SIG-M5 (cell line): ENCODE measurements at places on chromosomes 11 and 22.
A peak's percentile ranks its signal among the peaks of the same experiment; 100 is the strongest.

- no peak for DNase-seq
Measured at GRCh38 chr11:103897160-103897936, 139.1 kb upstream of the DDI1 start.

DNA sequence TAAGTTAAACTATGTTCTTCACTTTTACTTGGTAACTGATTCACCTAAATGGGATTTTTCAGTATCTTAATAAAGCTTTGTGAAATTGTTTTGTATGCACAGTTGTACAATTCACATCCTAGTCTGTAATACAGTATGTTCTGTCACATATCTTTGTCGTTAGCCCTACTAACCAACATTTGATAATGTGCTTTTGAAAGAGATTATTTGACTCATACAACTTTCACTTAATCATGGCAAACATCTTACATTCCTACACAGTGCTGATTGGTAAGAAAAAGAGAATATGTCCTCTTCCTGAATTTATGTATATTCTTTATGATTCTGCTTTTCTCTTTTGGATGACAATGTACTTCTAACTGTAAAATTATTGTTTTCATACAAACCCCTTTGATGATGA, 234.5 kb downstream of the METTL15 start:
- DNase-seq: no peak

DNA sequence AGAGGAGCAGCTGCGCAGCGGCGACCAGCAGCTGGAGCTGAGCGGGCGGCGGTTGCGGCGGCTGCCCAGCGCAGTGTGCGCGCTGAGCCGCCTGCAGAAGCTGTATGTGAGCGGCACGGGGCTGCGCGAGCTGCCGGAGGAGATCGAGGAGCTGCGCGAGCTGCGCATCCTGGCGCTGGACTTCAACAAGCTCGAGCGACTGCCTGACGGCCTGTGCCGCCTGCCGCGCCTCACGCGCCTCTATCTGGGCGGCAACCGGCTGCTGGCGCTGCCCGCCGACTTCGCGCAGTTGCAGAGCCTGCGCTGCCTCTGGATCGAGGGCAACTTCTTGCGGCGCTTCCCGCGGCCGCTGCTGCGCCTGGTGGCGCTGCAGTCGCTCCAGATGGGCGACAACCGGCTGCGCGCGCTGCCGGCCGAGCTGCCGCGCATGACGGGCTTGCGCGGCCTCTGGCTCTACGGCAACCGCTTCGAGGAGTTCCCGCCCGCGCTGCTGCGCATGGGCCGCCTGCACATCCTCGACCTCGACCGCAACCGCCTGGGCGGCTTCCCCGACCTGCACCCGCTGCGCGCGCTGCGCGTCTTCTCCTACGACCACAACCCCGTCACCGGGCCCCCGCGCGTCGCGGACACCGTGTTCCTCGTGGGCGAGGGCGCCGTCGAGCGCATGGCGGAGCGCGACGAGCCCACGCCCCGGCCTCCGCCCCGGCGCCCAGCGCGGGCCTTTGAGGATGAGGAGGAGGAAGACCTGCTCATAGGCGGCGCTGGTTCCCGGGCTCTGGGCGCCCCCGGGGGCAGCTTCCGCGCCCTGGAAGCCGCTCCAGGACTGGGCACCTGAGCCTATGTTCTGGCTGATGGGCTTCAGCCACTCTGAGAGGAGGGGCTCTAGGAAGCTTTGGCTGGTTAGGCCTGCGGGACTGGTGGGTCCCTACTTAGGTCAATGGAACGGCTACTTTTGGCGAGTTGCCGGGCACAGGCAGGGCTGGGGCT, 787 bp downstream of the LRRC10B start:
- DNase-seq: no peak

- DNase-seq: peak; percentile 12
Measured at GRCh38 chr22:46934746-46935491, 172.5 kb downstream of the TBC1D22A start.

DNA sequence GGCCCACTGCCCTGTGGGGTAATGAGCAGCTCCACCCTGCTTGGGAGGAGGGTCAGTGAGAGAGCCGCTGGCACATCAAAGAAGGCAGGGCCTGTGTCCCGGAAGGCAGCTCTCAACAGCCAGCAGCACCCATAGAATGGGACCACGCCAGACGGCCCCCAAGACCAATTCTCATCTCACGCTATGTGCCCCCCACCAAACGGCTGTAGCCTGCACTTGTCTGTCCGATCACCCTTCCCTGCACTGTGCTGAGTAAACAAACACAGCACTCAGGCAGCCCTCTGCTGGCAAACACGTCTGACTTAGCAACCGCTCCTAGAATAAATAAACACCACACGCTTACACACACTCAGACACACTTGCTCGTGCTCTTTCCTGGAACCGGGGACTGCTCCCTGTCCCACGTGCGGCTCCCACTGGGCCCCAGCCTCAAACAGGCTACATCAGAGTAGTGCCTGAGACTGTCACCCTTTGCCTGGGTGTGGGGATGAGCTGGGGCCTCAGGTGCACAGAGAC, 53.2 kb upstream of the CDON start:
- DNase-seq: no peak

DNA sequence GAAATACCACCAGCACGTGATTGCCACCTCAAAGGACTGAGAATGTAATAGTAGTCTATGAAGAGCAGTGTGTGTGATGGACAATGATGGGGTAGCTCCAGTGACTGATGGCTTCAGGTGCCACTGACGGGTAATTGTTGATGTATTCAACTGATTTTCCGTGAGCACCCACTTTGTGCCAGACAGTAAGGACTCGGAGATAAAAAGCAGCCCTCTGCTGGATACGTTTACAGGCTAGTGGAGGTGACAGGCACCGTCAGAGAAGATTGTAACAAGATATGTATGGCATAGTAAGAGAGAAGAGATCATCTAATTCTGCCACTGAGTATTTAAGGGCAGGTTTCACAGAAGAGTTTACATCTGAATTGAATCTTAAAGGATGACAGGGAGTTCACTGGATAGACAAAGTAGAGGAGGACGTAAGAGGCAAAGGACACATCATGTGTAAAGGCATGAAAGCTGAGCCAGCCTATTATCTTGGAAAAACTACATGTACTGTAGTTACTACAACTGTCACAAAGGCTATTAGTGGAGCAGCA, 1.1 kb upstream of the ENTHD1 start:
- no peak for DNase-seq

GRCh38 chr11:46055371-46055770, 65.9 kb downstream of the PHF21A start:
- DNase-seq: no peak

GRCh38 chr11:128603003-128603696, 15.8 kb upstream of the ETS1 start:
- DNase-seq: no peak
